ENCODE measurements at places on chromosomes 2 and 18.
A peak's percentile ranks its signal among the peaks of the same experiment; 100 is the strongest.

DNA sequence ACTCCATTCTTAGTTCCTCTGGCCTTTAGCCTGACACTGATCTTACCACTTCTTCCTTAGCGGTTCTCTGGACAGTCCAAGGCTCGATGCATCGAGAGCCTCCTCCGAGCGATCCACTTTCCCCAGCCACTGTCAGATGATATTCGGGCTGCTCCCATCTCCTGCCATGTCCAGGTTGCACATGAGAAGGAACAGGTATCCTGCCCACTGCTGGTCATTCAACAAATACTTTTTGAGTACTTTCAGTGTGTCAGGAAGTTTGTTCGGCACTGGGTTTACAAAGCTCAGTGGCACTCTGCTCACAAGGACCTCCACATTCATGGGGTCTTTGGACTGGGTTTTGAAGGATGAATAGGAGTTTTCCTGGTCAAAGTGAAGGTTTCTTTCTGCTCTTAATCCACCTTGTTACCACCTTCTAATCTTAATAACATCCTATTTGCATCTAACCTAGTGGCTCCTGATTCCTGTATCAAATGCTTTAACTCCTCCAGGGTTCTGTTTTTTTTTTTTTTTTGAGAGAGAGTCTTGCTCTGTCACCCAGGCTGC, 25.8 kb downstream of the GCKR start:
- no peak for DNase-seq

DNA sequence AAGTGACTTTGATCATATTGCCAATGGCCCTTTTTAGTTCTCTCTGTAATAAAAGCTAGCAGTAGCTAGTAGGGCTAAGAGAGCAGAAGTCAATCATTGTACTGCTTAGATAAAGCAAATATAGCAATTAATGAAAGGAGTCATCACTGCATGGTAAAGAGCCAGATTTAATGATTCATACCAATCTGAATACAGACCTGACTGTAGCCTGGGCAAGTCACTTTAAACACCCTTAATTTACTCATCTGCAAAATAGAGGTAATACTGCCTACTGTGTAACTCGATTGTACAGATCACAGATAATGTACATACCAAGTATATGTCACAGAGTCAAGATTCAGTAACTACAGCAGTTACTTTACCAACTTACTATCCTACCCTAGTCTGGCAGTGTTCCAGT, 63.6 kb downstream of the ASXL2 start:
- DNase-seq: no peak

DNA sequence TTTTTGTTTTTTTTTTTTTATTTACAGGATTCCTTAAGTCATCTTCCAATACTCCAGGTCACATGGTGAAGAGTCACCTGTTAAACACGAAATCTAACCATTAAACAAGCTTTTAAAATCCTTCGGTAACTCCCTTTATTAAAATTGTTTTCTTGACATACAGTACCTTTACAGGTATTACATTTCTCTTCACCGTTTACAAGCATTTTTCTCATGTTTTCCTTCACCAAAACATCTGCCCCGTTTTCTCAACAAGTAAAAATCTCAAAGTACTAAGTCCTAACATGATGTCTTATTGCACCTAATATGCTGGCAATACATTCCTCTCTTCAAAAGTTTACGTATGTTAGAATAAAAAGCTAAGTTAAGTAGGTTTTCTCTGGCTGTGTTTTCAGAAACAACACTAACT, 1.1 kb downstream of the PUM2 start:
- DNase-seq: peak; percentile 16

DNA sequence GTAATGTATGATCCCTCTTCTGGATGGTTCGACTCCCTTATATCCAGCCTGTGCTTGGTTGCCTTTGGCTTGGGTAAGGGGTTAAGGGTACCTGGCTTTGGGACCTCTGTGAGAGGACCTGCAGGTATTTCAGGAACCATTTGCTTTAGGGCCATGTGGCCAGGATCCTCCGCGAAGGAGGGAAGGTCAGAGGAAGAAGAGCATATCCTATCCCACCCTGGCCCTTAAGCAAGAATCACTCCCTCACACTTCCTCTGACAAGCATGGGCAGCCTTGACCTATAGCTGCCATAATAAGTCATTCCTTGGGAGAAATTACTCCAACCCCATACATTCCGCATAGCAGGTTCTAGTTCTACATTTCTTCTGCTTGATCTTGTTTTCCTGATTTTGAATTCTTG, 59.1 kb upstream of the TXNDC2 start:
- no peak for DNase-seq

GRCh38 chr2:129459200-129459876, 520.1 kb upstream of the RAB6C start:
- no peak for DNase-seq

- DNase-seq: no peak
Observed at GRCh38 chr2:125405816-125406215, 1250.1 kb upstream of the GYPC start.

DNA sequence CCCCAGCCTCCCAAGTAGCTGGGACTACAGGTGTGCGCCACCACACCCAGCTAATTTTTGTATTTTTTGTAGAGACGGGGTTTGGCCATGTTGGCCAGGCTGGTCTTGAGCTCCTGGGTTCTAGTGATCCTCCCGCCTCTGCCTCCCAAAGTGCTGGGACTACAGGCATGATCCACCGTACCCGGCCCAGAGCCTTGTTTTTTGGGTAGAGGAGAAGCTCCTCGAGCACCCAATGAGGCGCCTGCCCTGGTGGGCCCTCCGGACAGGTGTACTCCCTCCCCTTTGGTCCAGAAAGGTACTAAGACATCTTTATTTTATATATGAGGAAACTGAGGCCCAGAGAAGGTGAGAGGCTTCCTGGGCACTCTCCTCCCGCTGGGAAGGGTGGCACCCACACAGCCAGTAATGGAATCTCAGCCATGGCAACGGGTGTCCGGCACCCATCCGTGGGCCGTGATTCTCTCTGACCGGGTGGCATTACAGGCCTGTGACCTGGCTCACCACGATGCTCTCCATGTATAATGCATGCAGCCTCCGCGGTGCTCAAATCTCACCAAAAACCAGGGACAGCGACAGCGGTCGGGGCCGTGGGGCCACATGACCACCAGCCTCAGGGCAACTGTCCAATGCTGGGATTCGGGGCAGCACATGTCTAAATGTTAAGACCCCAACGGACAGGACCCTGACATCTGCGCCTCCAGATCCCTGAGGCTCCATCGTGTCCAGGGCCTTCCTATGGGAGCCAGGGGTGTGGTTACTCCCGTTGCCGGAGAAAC, 16.8 kb upstream of the KLHL30 start:
- DNase-seq: no peak
